ENCODE measurements at places on chromosomes 3 and 15. TPM values are rescaled to one million over a fixed set of nuclear protein-coding genes. Genes with fewer than 3 reads are reported as not detected.

GRCh38 chr3:127456471-127457093, 134.0 kb downstream of the TPRA1 start:
- H3K4me1 ChIP-seq = no peaks in the 10 kb centered on the region
- H3K36me3 ChIP-seq = no peaks in the 10 kb centered on the region
- H3K27ac ChIP-seq = no peak overlapping the region
- H3K4me3 ChIP-seq = no peak overlapping the region
- peaks cover 30% of the 10 kb centered on the region for H3K27me3 ChIP-seq

GRCh38 chr15:65906396-65906795, 37.1 kb downstream of the RAB11A start:
- H3K27me3 ChIP-seq = no peaks in the 10 kb centered on the region
- no peak overlapping the region for H3K27ac ChIP-seq
- peaks cover 3% of the 10 kb centered on the region for H3K4me1 ChIP-seq
- peaks cover 41% of the 10 kb centered on the region for H3K36me3 ChIP-seq
- no peak for DNase-seq

The RTP3 gene
- total RNA-seq = not detected

The LSAMP gene
- 8.1 TPM for total RNA-seq

GRCh38 chr15:100803171-100803440, 76.5 kb upstream of the ALDH1A3 start:
- no peak for DNase-seq
- H3K27ac ChIP-seq = no peak overlapping the region
- H3K4me1 ChIP-seq = no peaks in the 10 kb centered on the region
- no peaks in the 10 kb centered on the region for H3K36me3 ChIP-seq
- H3K27me3 ChIP-seq = peaks cover 6% of the 10 kb centered on the region
- no peak overlapping the region for H3K4me3 ChIP-seq

The HYAL2 gene
- 56.8 TPM for total RNA-seq

- H3K4me3 ChIP-seq = no peak overlapping the region
- H3K27ac ChIP-seq = no peak overlapping the region
- H3K36me3 ChIP-seq = peaks cover 31% of the 10 kb centered on the region
Measured at GRCh38 chr3:177045222-177045621, 152.1 kb downstream of the TBL1XR1 start.

The LRTM1 gene
- total RNA-seq = not detected

DNA sequence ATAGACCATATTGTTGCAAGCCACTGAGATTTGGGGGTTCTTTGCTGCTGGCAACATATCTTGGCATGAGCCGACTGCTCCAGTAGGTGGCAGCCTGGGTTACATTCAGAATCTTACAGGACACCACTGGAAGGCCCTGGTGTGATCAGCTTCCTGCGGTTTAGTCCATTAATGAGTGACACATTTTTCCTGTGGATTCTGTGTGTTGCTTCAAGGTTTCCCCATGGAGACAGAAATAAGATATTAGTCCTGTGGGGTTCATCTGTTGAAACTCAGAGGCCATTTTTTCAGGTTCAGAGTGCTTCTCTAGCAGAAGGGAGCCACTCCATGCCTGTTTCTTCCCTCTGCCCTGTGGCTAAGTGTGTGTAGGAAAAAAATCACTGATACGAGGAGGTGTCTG, 116.2 kb downstream of the MFSD1 start:
- H3K36me3 ChIP-seq = no peaks in the 10 kb centered on the region
- no peaks in the 10 kb centered on the region for H3K27me3 ChIP-seq
- peak; percentile 29 for DNase-seq

The THRB gene
- under 0.01 TPM for total RNA-seq

DNA sequence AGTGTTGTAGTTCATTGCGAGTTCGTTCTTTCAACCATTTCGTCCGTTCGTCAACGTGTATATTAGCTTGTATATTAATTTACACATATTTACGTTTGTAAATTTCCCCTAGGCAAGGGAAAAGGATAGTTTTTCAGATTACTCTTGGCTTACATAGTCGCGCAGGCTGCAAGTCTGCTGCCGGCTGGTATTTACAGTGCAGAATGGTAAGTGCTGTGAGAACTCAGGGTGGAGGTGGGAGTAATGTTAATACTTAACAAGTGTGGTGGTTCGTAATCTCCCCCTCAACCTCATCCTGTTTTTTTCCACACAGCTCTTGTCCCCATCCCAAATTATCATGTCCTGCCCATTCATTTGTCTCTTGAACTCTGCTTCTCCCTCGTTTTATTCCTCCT, 766 bp downstream of the FAM98B start:
- DNase-seq = peak; percentile 19
- peak overlapping the region; percentile 87 for H3K4me3 ChIP-seq
- H3K27ac ChIP-seq = peak overlapping the region; percentile 98
- H3K4me1 ChIP-seq = peaks cover 3% of the 10 kb centered on the region
- 0 out of 2 replicates have a peak, but pooled peaks cover 3% of the 10 kb centered on the region for H3K27me3 ChIP-seq

GRCh38 chr3:133591271-133591742, 17.8 kb downstream of the CDV3 start:
- peaks cover 23% of the 10 kb centered on the region for H3K36me3 ChIP-seq
- H3K27ac ChIP-seq = no peak overlapping the region
- H3K4me1 ChIP-seq = peaks cover 2% of the 10 kb centered on the region
- H3K27me3 ChIP-seq = no peaks in the 10 kb centered on the region
- H3K4me3 ChIP-seq = no peak overlapping the region

- no peaks in the 10 kb centered on the region for H3K4me1 ChIP-seq
- DNase-seq = no peak
- no peaks in the 10 kb centered on the region for H3K27me3 ChIP-seq
- H3K27ac ChIP-seq = no peak overlapping the region
Measured at GRCh38 chr3:121696186-121696585, 35.5 kb upstream of the HCLS1 start.

DNA sequence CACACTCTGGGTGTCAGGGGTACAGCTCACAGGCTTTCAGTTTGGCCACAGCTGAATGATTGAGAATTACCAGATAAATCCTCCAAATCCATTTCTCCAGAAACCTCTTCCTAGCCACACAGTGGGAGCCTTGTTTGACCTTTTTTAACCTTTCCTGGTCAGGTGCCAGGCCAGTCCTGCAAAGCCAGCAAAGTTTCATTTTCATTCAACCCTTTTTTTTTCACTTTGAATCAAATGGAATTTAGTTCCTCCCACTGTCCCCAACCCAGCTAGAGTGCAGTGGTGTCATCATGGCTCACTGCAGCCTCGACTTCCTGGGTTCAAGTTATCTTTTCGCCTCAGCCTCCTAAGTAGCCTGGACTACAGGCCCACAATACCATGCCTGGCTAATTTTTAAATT, 67.8 kb downstream of the NSUN3 start:
- H3K4me3 ChIP-seq = no peak overlapping the region
- H3K27ac ChIP-seq = no peak overlapping the region
- DNase-seq = no peak
- no peaks in the 10 kb centered on the region for H3K4me1 ChIP-seq
- no peaks in the 10 kb centered on the region for H3K27me3 ChIP-seq

DNA sequence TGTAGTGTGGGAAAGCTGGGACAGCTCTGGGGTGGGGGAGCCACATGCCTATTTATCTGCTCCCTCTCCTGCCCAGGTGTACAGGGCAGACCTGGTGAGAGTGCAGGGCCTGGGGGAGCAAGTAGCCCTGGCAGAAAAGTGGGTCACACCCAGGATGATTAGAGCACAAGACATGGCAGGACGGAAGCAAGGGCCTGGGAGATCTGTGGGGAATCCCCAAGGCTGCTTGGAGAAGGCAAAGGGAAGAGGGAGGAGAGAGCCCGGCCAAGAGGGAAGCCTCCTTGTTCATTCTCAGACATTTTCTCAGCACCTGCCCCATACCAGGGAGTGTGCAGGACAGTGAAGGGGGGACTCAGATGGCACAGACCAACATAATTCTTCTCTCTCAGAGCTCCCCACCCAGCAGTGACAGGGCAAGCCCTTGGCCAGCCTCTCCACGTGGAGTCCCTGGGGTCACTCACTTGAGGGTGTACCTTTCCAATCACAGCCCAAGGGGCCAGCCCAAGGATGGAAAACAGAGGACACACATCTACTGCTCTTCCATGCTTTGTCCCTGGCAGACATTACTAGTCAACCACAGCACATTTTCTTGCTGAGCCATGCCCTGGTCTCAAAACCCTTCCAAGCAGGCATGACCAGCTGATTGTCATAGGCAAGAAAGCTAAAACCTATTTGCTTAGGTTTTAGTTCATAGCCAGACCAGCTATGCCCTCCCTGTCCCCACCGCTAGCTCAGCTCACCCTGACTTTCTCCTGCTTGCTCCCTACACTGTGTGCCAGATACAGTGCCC, 4.9 kb upstream of the DUSP7 start:
- H3K4me1 ChIP-seq = peaks cover 10% of the 10 kb centered on the region
- no peak for DNase-seq
- no peaks in the 10 kb centered on the region for H3K27me3 ChIP-seq
- H3K36me3 ChIP-seq = no peaks in the 10 kb centered on the region
- no peak overlapping the region for H3K27ac ChIP-seq

- peaks cover 9% of the 10 kb centered on the region for H3K36me3 ChIP-seq
- H3K27ac ChIP-seq = no peak overlapping the region
Measured at GRCh38 chr3:47291158-47291753, 8.5 kb downstream of the KLHL18 start.

The AQP9 gene
- total RNA-seq = not detected

GRCh38 chr3:29525254-29525881, 244.5 kb downstream of the RBMS3 start:
- no peaks in the 10 kb centered on the region for H3K36me3 ChIP-seq
- H3K27me3 ChIP-seq = no peaks in the 10 kb centered on the region
- peaks cover 7% of the 10 kb centered on the region for H3K4me1 ChIP-seq
- H3K27ac ChIP-seq = no peak overlapping the region

Data from IMR-90 (cell line).